Activated T-helper 2 cell treated with anti-CD3 and anti-CD28 coated beads, Interferon-gamma antibody, Interleukin-2, Interleukin-4, amounts not matched to agents 10 μg/mL and 5 μg/mL and 100 μg/mL, durations not matched to agents 14 hours and 24 hours and 36 hours (primary cell): ENCODE measurements at places on chromosomes 12 and 14.

- H3K27ac ChIP-seq = peak overlapping the region; percentile 75
- DNase-seq = no peak
These were observed 129.5 kb downstream of the ETV6 start for GRCh38 chr12:11778713-11779685.

- peak overlapping the region; percentile 7 for H3K4me3 ChIP-seq
- H3K36me3 ChIP-seq = no peaks in the 10 kb centered on the region
- peaks cover 31% of the 10 kb centered on the region for H3K4me1 ChIP-seq
- peak overlapping the region; percentile 78 for H3K27ac ChIP-seq
- DNase-seq = no peak
These were observed 4.9 kb upstream of the GPR132 start for GRCh38 chr14:105069871-105070759.

GRCh38 chr12:39902821-39903220 lies 203.1 kb downstream of the SLC2A13 start:
- H3K4me1 ChIP-seq = no peaks in the 10 kb centered on the region
- H3K4me3 ChIP-seq = no peak overlapping the region
- H3K27ac ChIP-seq = no peak overlapping the region
- H3K36me3 ChIP-seq = no peaks in the 10 kb centered on the region
- no peaks in the 10 kb centered on the region for H3K27me3 ChIP-seq
- DNase-seq = no peak

DNA sequence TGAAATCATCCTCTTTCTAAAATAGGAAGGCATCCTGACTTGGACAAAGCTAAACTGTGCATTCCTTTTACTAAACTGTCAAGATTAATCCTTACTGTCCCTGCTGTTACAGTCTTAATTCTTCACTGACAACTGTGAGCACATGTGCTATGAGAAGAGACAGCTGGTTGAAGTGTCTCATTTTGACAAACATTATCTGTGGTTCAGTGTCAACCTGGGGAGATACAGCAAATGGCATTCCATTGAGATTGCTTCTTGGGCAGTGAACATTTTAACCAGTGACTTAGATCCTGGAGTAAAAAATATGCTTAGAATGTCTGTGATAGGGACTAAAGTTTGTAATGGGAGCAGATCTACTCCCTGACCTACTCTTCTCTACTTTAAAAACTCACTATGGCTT lies 552.6 kb upstream of the ATP2B1 start:
- H3K27ac ChIP-seq = no peak overlapping the region
- DNase-seq = no peak
- no peaks in the 10 kb centered on the region for H3K36me3 ChIP-seq
- H3K27me3 ChIP-seq = peaks cover 8% of the 10 kb centered on the region
- H3K4me1 ChIP-seq = no peaks in the 10 kb centered on the region

DNA sequence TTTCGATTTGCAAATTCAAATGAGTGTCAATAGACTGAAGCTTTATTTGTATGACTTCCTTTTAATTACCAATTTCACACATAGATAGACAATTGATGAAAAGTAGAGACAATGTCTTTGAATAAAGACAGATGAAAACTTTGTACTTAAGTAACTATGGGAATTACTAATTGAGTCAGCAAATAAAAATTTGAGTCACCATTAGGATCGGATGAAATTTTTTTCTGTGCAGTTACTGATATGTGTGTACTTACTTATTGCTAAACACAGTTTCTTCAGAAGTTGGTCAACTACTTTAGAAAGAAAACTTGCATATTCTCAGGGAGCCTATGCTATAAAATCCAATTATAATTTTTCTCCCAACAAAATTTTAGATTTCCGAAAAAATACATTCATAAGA lies 224.9 kb upstream of the SLC16A7 start:
- no peak overlapping the region for H3K4me3 ChIP-seq
- H3K36me3 ChIP-seq = no peaks in the 10 kb centered on the region
- H3K27me3 ChIP-seq = peaks cover 7% of the 10 kb centered on the region
- DNase-seq = no peak
- no peaks in the 10 kb centered on the region for H3K4me1 ChIP-seq

- no peaks in the 10 kb centered on the region for H3K36me3 ChIP-seq
- H3K4me1 ChIP-seq = no peaks in the 10 kb centered on the region
- H3K27ac ChIP-seq = no peak overlapping the region
- H3K27me3 ChIP-seq = no peaks in the 10 kb centered on the region
- DNase-seq = no peak
These were observed 1971.0 kb upstream of the FLRT2 start for GRCh38 chr14:83558946-83559345.

DNA sequence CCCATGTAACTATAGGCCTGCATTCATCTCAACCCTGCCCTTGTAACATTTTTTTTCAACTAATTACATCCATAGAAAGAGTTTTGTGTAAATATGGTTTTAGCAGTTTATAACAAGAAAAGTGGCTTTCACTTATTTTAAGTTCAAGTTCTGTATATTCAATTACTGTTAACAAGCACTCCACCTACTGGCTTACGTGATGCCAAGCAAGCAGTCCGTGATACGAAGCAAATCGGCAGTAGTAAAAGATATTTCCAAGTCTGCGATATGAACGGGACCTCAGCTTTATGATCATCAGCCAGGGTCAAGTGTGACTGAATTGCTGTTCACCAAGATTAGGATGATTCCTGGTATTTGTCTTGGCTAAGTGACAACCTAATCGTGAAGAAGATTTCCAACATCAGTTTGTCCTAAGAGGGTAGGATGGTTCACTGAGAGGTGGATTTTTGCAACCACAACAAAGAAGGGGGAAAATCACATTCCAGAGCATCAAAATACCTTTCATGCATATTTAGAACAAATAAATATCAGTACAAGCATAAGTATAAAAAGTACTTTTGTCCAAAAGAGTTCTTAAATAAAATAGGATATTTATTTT lies 456.2 kb downstream of the FOXG1 start:
- H3K4me3 ChIP-seq = no peak overlapping the region
- no peak for DNase-seq
- no peaks in the 10 kb centered on the region for H3K36me3 ChIP-seq

DNA sequence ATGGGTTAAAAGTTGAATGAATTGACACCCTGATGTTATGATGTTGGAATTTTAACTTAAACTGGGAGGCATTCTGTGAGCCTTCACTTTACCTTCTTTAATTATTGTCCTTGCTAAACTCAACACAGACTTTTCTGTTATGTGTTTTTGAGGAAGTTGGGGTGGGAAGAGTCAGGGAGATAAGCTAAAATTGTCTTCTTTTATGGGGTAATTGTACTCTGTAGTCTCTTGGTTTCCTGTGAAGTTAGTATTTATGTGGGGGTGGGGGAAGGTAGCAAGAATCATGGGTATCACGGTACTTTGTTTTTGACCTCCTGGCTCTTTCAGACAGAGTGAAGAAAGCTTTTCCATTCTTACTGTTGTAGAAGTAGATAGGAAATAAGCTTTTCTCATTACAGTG lies 32.9 kb downstream of the RAB21 start:
- H3K27ac ChIP-seq = peak overlapping the region; percentile 0
- H3K27me3 ChIP-seq = no peaks in the 10 kb centered on the region
- H3K4me3 ChIP-seq = no peak overlapping the region
- peaks cover 11% of the 10 kb centered on the region for H3K4me1 ChIP-seq

- peaks cover 4% of the 10 kb centered on the region for H3K27me3 ChIP-seq
- H3K4me3 ChIP-seq = no peak overlapping the region
- H3K36me3 ChIP-seq = peaks cover 4% of the 10 kb centered on the region
These were observed 151.0 kb downstream of the BCAT1 start for GRCh38 chr12:24797901-24798300.
